Activated T-cell treated with anti-CD3 and anti-CD28 coated beads, Interleukin-2, amount 50 U/mL, for 1 hour (primary cell): ENCODE measurements at places on chromosomes 7 and 10.

- DNase-seq = no peak
Measured at GRCh38 chr10:52951824-52952223, 179.2 kb upstream of the MBL2 start.

DNA sequence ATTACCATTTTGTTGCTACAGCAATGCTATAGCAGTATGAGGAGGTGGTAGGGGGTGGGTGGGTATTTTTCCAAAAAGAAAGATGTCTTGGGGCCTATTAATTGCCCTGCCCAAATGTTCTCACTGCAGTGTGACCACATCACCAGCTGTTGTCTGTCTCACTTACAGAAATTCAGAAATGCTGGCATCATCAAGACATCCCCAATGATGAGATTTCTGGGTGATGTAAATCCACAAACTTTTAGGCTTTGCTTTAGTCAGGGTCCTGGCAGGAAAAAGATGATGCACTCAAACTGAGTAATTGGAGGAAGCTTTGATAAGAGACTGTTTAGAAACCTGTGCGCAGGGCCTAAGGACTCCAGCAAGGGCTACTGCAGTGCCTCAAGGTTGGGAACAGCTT lies 56.2 kb upstream of the OPN4 start:
- no peak for DNase-seq

DNA sequence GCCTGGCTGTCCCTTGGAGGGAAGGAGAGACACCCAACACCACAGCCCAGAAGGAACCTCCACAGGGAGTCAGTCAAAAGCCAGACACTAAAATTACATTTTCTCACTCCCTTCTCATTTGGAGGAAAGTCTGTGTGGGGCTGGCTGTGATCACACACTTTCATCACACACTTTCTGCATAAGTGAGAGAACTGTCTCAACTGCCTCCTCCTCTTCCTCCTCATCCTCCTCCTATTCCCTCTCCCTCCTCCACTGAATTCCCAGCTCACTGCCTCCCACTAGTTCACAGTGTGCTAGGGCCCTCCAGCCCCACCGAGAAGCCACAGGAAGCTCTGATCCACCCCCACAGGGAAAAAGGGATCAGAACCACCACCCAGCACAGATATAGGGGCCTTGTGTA lies 91.6 kb downstream of the KCNMA1 start:
- no peak for DNase-seq

DNA sequence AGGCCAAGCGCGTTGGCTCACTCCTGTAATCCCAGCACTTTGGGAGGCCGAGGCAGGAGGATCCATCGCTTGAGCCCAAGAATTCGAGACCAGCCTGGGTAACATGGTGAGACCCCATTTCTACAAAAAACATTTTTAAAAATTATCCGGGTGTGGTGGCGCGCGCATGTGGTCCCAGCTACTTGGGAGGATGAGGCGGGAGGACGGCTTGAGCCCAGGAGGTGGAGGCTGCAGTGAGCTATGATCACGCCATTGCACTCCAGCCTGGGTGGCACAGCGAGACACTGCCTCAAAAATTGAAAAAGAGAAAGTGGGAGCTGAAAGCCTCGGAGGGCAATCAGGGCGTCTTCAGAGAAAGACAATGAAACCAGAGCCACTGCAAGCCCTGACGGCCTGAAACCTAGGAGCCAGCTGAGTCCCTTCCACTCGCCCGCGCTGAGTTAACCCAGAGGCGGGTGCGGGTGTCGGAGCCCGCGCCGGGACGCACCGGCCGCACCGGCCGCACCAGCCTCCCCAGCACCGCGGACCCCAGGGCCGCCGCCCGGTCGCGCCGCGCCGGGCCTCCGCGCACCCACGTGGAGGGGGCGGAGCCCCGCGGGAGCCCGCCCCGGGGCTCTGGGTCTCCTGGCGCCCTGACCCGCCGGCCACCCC lies 22.4 kb downstream of the ZFAND2A start:
- no peak for DNase-seq

DNA sequence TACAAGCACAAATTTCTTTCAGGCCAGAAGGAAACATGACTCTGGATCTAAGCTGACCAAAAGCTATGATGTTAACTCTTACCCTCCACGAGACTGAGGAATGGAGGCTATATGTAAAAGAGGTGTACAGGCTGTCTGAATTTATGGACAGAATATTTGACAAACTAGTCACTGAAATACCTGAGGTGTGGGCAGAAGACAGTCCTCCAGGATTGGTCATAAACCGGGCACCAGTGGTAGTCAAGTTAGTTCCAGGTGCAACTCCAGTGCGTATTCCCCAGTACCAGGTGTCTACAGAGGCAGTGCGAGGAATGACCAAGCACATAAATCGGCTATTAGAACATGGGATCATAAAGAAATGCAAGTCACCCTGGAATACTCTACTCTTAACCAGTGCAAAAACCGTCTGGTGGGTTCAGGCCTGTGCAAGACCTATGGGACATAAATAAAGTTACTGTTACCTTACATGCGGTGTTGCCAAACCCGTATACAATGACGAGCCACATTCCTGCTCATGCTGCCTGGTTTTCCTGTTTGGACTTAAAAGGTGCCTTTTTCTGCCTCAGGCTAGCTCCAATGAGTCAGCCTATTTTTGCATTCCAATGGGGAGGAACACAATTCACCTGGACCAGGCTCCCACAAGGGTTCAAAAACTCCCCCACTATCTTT lies 6.7 kb upstream of the CYREN start:
- no peak for DNase-seq

DNA sequence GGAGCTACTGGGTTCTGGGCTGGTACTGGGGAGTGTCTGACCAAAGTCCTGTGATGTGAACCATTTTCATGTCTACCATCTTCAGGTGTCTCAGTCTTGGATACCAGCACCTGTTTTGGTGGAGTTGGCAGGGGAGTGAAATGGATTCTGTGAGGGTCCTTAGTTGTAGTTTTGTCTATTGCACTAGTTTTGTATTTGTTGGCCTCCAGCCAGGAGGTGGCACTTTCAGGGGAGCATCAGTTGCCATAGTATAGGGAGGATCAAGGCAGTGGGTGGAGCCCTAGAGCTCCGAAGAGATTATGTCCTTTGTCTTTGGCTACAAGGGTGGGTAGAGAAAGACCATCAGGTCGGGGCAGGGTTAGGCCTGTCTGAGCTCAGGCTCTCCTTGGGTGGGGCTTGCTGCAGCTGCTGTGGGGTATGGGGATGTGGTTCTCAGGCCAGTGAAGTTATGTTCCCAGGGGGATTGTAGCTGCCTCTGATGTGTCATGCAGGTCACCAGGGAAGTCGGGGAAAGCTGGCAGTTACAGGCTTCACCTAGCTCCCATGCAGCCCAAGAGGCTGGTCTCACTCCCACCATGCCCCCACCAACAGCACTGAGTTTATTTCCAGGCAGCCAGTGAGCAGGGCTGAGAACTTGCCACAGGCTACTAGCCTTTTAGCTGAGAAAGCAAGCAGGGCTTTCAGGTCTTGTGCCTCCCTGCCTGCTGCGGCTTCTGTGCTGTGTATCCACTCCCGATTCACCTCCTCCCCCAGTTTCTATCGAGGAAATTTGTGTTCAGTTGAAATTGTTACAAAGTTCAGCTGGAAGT lies 153.1 kb downstream of the ZNF365 start:
- DNase-seq = peak; percentile 20

- DNase-seq = no peak
Measured at GRCh38 chr7:26356229-26356628, 64.6 kb downstream of the SNX10 start.

- peak; percentile 37 for DNase-seq
Measured at GRCh38 chr7:87599336-87599735, 1.3 kb downstream of the ABCB1 start.

GRCh38 chr10:23606456-23606855 lies 167.6 kb downstream of the OTUD1 start:
- DNase-seq = no peak

- DNase-seq = no peak
Measured at GRCh38 chr7:17774248-17774647, 166.0 kb downstream of the SNX13 start.

GRCh38 chr10:127695431-127695830 lies 41.6 kb upstream of the FOXI2 start:
- DNase-seq = no peak

- DNase-seq = no peak
Measured at GRCh38 chr10:59176241-59177030, at the start of gene PHYHIPL. Gene PHYHIPL, plus strand, starts transcription at chr10:59176643. Its CDS starts 211 bp downstream, at chr10:59176854.

DNA sequence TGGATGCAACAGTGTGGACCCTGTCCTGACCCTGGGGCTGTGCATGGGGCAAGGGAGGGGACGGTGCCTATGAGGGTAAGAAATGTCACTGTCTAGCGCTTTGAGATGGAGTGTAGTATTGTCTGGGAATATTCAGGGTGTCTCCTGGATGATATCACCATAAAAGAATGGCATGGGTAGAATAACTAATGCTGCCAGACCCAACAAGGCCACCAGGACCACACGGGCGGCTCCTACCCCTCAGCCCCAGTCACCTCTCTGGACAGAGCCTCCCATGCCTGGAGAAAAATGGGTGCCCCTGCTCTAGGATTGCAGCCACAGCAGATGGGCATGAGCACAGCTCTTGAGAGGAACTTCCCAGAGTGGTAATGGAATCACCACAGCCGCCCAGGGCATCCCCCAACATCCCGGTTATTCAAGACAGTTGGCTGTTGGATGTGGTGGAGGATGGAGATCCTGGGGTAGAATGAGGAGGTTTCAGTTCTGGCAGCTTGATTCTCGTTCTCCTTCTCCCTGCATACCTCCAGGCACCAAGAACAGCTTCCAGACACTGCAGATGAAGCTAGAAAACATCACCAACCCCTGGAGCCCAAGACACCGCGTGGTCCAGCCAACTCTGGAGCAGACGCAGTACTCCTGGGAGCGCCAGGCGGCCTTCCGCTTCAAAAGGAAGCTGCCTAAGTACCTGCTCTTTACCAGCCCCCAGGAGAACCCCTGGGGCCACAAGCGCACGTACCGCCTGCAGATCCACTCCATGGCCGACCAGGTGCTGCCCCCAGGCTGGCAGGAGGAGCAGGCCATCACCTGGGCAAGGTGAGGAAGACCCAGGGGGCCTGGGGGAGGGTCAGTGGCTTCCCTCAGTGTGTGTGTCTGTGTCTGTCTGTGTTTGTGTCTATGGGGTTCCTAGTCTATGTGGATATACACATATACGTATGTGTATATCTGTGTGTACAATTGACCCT lies 6.2 kb downstream of the AOC1 start:
- DNase-seq = no peak

GRCh38 chr7:48528646-48529045 lies 357.4 kb downstream of the ABCA13 start:
- no peak for DNase-seq

GRCh38 chr10:1117651-1118050 lies 61.5 kb downstream of the WDR37 start:
- no peak for DNase-seq

DNA sequence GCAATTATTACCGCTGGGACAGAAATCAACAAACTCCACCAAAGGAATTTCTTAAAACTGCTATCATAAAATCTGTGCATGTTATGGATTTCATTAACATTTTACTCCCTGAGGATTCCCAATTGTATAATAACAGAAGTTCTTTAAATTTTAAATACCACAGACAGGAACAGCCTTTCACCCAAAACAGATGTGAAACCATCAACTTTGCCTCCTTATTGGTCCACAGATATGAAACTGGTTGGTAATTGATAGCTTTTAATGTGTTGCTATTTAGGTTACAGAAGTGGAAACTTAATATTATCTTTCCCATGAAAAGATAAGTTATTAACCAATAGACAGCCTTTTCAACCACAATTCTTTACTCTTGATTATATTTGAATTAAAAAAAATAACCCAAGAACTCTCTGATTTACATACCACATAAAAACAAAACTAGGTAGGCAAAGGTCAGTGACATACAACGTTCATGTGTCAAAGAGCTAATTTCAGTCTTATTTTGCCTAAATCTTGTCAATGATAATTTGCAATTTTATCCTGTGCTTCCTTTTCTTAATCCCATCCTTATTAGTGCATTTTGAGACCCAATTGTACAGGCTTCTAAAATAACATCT lies 90.0 kb downstream of the NRP1 start:
- no peak for DNase-seq

DNA sequence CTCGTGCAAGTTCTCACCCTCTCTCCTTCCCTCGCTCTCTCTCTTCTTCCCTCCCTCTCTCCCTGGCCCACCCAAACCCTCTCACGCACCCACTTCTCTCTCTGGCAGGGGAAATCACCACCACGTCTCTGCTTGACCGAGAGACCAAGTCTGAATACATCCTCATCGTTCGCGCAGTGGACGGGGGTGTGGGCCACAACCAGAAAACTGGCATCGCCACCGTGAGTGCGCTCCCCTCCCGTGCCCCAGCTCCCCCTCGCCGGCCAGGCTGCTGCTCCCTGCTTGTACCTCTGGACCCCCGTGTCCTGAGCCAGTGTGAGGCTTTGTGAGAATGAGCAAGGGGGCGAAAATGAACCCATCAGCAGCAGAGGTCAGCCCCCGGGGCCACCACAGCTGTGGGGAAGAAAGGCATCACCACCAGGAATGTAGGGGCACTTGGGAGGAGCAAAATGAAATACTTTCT lies 25.5 kb downstream of the C10orf105 start:
- DNase-seq = no peak

- DNase-seq = peak; percentile 66
Measured at GRCh38 chr7:6636741-6637543, at the start of gene ZNF316. Gene ZNF316, plus strand, starts transcription at chr7:6637318. Its CDS starts 5,092 bp downstream, at chr7:6642410.

DNA sequence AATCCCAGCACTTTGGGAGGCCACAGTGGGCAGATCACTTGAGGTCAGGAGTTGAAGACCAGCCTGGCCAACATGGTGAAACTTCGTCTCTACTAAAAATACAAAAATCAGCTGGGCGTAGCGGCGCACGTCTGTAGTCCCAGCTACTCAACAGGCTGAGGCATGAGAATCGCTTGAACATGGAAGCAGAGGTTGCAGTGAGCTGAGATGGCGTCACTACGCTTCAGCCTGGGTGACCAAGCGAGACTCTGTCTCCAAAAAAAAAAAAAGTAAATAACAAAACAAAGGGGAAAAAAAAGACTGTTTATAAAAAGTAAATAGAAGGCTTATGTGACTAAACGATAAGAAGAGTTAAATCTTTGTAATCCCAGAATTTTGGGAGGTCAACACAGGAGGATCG lies 15.0 kb upstream of the DNMBP start:
- DNase-seq = no peak

DNA sequence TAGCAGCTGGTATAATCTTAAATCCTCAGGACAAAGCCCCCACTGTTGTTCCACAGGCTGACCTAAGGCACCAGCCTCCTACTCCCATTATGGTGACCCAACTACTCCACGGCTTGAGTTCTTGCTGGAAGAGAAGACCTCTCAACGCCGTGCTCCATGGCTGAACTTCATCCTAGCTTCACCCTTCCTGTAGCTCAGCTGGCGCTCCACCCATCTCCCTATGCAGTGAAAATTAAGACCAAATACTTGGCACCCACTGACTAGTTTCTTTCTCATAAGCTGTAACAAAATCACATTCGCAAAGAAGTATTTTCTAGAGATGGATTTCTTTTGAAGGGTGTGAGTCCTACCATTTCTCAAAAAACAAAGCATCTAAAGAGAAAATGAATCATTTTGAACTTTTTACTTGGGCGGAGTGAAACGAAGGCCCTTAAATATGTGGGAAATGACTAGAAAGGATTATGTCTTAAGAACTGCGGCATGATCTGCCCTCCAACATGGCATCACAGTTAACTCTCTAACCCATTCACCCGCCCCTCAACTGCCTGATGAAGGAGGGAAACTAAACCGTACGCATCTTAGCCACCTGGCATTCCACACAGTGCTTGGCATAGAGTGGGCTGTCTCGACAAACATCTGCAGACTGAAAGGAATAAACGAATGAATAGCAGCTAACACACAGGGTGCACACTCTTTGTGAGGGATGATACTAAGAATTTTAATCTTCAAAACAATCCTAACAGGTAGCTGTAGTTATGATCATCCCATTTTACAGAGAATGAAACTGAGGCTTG lies 32.7 kb downstream of the GFRA1 start:
- DNase-seq = no peak

- no peak for DNase-seq
Measured at GRCh38 chr7:92226981-92227380, 18.7 kb downstream of the KRIT1 start.
